ENCODE measurements at places on chromosomes 1 and 21. TPM values are rescaled to one million over a fixed set of nuclear protein-coding genes. Genes with fewer than 3 reads are reported as not detected.
A peak's percentile ranks its signal among the peaks of the same experiment; 100 is the strongest.

DNA sequence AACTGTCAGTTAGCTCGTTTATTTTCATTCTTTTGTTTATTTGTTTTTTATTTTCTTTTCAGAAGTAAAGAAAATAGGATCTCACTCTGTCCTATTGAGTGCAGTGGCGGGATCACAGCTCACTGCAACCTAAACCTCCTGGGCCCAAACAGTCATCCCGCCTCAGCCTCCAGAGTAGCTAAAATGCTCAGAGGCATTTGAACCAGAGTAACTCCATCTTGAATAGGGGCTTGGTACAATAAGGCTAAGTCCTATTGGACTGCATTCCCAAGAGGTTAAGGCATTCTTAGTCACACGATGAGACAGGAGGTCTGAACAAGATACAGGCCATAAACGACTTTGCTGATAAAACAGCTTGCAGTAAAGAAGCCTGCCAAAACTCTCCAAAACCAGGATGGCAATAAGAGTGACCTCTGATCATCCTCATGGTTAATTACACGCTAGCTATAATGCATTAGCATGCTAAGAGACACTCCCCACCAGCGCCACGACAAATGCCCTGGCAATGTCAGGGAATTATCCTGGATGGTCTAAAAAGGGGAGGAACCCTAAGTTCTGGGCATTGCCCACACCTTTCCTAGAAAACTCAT is 13.1 kb upstream of the COP1 start:
- DNase-seq, result no peak

DNA sequence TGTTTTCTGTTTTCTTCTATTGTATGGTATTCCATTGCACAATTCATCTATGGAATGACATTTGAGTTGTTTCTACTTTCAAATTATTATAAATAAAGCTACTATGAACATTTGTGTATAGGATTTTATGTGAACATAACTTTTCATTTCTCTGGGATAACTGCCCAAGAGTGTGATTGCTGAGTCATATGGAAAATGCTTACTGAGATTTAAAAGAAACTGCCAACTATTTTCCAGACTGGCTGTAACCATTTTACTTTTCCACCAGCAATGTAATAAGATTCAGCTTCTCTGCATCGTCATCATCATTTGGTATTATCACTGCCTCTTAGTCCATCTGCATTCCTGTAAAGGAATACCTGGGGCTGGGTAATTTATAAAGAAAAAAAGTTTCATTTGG is 779.6 kb upstream of the PRMT6 start:
- DNase-seq, result no peak

NENF gene
- 9.5 TPM for total RNA-seq

DNA sequence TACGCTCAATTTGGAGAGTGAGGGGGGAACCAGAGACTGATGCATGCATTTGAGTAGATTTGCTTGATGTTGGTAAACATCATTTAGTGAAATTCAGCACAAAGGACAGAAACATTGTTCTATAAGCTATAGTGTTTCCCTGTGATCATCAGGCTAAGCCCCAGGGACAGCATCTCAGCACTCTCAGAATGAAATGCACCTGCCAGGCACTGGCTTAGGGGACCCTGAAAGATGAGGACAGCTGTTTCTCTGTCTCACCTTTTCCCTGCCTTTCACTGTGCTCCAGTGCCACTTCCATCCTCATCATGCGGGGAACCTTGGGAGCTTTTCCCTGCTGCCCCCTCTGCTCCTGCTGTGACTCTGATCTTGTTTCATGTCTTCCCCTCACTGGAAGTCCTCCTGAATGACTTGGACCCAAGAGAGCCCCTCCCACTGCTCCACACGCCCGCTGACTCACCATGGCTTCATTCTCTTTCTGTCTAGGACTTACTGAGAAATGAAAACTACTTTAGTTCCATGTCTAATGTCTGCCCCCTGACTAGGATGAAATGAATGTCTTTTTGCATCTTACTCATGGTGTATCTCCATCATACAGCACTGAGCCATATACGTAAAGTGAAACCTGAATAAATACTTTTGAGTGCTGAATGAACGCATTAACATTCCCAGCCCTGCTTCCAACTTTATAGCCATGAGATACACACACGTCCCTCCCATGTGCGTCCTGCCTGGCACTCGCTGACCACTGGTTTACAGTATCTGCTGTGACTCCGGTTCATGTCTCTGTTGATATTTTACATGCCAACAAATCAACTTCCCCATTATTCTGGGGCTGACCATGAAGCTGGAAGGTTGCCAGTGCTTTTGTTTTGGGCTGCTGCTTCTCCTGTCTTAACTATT is 182.0 kb downstream of the PCP4 start:
- DNase-seq, result no peak

DNA sequence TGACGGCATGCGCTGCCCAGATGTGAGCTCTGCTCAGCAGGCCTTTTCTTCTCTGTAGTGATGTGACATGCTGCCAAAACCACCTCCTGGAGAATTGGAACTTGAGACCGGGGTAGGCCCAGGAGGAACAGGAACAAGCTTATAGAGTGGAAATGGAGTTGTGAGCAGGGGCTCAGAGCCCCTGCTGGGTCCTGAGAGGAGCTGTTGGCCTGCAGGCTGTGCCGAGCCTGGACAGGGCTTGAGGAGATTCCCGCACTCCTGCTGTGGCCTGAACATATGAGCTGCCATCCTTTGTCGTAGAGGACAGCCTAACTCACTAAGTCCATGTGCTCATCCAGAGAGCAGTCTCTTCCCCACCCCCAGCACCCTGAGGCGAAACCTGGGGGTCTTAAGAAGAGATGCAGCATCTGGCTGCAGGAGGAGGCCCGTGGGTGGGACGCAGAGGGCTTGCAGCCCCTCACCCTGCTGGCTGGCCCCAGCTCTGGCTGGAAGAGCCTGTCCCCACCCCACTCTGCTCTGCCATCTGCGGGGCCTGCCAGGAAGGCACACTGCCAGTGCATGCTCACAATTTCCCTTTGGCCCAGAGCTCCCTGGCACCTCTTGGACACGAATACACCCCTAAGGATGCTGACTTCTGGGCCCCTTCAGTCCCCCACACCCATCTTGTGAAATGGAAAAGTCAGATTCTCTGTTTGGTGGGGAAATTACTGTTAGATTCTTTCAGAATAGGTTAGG is 42.5 kb downstream of the PTPRF start:
- DNase-seq, result peak; percentile 86

- no peak for DNase-seq
Measured at GRCh38 chr1:155207806-155208540, at the start of gene THBS3. TSS of gene THBS3 (minus strand) at chr1:155207897. CDS start at chr1:155207876, 21 bp downstream.

TRNP1 gene
- total RNA-seq, result 8.1 TPM

All from cerebellum (tissue), 4 donors.